ENCODE measurements at places on chromosomes 16 and 17.
A peak's percentile ranks its signal among the peaks of the same experiment; 100 is the strongest.

GRCh38 chr16:10168258-10168657, 14.0 kb downstream of the GRIN2A start:
- no peak overlapping the region for H3K4me3 ChIP-seq
- H3K4me1 ChIP-seq, result no peaks in the 10 kb centered on the region
- H3K27ac ChIP-seq, result no peak overlapping the region
- peaks cover 37% of the 10 kb centered on the region for H3K27me3 ChIP-seq

DNA sequence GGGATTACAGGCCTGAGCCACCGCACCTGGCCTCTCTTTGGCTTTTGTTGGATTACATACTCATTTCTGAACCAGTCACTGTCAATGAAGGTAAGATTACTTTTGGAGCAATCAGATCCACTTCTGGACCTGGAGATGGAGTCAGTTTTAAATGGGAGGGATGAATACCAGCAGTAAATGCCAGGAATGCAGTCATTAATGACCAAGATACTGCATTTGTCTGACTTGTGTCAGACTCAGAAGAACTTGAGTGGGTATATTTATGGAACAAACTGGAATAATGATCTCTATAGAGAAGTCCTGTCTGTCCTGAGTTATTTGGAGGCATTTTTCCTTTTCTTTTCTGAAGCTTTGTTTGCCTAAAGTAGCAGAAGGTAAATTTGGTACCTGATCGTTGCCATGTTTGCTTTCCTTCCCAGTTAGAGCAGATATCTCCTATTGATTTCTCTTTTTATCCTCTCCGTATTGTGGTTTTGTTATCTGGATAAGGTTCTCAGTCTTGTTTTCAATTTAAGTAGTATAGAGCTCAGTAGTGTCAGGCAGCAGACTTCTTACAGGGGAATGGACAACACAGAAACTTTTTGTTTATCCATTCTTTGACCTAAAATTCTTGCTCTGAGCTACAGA, 10.7 kb downstream of the NLK start:
- no peak overlapping the region for H3K4me3 ChIP-seq
- H3K27ac ChIP-seq, result no peak overlapping the region
- H3K36me3 ChIP-seq, result no peaks in the 10 kb centered on the region
- no peaks in the 10 kb centered on the region for H3K27me3 ChIP-seq
- no peak for DNase-seq

DNA sequence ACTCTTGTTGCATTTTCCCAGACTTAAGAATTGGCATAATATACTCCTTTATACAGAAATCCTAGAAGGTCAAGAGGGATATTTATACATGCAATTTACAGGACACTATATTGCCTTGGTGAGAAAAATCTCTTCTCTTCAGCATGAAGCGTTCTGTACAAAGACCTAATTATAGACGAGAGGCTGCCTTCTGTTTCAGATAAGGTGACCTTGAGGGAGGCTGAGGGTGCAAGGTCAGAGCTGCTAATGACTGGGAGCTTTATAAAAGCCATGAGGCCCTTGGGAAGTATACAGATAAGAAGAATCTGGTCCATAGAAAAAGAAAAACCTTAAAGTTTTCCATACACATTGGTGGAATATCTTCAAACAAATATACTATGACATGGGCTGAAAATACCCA, 156.3 kb upstream of the SOX9 start:
- H3K36me3 ChIP-seq, result peaks cover 2% of the 10 kb centered on the region
- peaks cover 22% of the 10 kb centered on the region for H3K4me1 ChIP-seq
- DNase-seq, result no peak
- H3K4me3 ChIP-seq, result no peak overlapping the region

DNA sequence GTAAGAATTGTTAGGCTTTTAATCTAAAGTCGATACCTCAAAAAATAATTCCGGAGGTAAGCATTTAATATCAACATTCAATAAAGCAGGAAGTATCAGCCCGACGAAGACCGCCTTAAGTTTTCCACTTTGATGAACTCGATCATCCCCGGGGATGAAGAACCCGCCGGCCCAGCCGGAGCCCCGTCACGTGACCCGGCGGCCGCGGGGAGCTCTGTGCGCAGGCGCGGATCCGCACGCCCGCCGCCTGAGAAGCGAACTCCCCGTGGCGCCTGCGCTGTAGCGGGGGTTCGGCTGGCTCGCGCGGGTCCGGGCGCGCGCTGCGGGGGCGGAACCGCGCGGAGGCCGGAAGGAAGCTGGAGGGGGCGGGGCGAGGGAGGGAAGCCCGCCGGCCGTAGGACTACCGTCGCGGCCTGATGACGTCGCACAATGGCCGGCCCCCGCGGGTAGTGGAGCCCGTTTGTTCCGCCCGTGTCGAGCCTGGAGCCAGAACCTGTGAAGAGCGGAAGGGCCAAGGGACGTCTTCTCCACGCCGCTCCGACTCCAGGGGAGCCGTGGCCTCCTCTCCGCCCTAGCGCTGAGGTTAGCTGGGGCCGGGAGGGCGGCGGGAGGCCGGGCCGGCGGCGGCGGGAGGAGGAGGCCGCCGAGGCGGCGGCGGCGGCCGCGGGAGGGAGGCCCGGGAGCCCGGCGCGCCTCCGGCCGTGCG, at the start of gene ZC3H18:
Gene ZC3H18, plus strand, starts transcription at position 419 of the 706 bp plus-strand sequence. CDS start 6,721 bp downstream, outside the sequence.
- peak within 1 kb of the TSS; percentile 94 for H3K4me3 ChIP-seq
- H3K36me3 ChIP-seq, result peaks cover 3% of the 10 kb centered on the region
- H3K27ac ChIP-seq, result peak within 1 kb of the TSS; percentile 88
- H3K4me1 ChIP-seq, result peaks cover 33% of the 10 kb centered on the region
- peak; percentile 95 for DNase-seq

DNA sequence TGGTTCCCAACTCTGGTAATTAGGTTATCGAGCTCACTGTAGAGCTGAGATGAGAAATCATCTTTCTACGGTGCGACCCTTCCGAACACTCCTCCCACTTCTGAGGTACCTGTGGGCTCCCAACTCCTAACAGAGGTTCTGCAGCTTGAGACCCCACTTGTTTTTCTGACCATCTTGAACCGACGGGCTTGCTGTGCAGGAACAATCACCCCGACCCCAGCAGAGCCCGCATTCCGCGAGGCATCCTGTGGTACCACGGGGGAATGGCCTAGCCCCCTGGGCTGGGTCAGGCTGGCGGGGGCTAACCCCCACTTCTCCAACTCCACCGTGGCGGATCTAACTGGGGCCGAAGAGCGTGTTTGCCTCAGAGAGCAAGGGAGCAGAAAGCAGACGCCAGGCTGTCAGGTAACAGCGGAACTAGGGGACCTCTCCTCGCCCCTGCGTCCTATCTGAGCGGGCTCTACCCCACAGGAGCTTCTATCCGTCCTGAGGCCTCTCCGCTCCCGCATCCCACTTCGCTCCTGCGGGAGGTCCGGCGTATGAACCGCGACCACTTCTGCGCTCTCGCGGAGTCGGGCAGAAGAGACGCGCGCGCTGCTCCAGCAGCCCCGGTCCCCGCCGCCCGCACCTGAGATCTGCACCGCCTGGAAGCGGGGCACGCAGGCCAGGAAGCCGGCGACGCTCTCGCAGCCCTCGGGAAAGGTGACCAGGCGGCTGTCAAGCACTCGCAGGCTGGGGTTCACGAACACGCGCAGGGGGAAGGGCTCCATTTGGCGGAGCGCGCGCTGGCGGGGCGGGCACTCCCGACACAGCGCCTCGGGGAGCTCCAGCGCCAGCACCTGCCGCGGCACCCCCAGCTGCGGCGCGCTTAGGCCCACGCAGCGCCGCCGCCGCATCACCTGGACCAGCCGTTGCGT, 761 bp downstream of the PDF start:
- H3K4me3 ChIP-seq, result peak overlapping the region; percentile 88
- no peak overlapping the region for H3K27ac ChIP-seq
- no peaks in the 10 kb centered on the region for H3K27me3 ChIP-seq

DNA sequence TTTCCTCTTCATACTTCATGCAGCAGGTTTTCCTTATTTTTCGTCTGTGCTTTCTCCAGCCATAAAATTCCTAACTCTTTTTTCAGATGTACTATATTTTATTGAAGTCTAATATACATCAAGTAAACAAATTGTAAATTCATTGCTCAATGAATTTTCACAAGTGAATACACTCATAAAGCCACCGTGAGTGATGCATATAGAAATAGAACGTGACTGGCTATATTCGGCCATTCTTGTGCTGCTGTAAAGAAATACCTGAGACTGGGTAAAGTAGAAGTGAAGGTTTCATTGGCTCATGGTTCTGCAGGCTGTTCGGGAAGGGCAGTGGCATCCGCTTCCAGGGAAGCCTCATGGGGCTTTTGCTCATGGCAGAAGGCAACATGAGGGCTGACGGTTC, 868.4 kb upstream of the EEF2KMT start:
- H3K4me1 ChIP-seq, result no peaks in the 10 kb centered on the region
- DNase-seq, result no peak
- no peaks in the 10 kb centered on the region for H3K36me3 ChIP-seq
- H3K27ac ChIP-seq, result no peak overlapping the region
- H3K27me3 ChIP-seq, result peaks cover 30% of the 10 kb centered on the region
- no peak overlapping the region for H3K4me3 ChIP-seq

GRCh38 chr16:74691093-74691855, 9.4 kb downstream of the MLKL start:
- no peak overlapping the region for H3K27ac ChIP-seq
- peaks cover 21% of the 10 kb centered on the region for H3K27me3 ChIP-seq
- H3K4me3 ChIP-seq, result no peak overlapping the region

DNA sequence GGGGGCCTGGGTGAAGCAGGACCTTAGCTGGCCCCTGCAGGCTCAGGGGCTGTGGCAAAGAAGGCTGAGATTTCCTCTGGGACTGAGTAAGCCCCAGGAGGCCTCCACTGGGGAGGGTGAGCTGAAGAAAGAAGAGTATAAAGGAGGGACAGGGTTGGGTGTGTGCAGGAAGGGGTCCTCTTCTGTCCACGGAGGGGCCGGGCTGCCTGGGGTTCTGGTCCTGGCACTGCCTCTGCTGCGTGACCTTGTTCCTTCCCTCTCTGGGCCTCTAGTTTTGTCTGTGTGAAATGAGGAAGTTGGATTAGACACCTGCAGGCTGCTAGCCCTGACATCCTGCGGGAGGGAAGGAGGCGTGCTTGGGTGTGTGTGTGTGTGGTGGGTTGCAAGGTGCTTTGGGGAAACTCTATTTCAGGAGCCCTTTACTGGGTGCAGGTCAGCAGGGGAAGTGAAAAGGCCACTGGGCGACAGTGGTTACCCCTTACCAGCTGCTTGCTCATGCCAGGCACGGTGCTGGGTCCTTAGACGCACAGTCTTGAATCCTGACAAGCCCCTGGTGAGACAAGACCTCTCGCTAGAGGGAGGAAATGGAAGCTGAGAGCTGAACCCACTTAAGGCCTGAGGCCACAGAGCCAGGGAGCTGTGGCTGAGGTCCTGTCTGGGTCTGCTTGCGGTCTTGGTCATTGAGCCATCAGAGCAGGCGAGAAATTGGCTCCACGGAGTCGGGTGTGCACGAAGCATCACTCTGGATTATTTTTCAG, 60.7 kb downstream of the OR1D5 start:
- no peak overlapping the region for H3K4me3 ChIP-seq
- H3K27ac ChIP-seq, result peak overlapping the region; percentile 57
- H3K27me3 ChIP-seq, result no peaks in the 10 kb centered on the region

DNA sequence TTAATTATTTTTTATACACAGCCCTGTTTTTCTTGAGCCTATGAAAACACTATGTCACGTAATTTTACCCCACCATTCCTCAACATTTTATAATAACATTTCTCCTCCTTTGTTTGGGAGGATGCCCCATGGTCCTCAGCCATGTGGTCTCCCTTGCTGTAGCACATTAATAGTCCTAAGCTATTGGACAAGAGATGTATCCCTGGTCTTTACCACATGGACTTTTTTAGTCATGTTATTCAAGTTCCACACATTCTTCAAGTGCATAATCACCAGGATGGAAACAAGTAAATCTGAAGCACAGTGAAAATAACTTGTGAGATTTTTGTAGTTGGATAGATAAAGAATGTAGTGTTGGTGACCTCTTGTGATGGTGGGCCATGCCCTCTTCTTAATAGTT, 2.0 kb upstream of the KRTAP2-3 start:
- H3K4me1 ChIP-seq, result peaks cover 8% of the 10 kb centered on the region
- H3K36me3 ChIP-seq, result no peaks in the 10 kb centered on the region
- no peak for DNase-seq
- H3K4me3 ChIP-seq, result no peak overlapping the region
- peak overlapping the region; percentile 43 for H3K27ac ChIP-seq
- H3K27me3 ChIP-seq, result no peaks in the 10 kb centered on the region

- no peak overlapping the region for H3K4me3 ChIP-seq
- no peak for DNase-seq
- H3K4me1 ChIP-seq, result peaks cover 29% of the 10 kb centered on the region
- H3K36me3 ChIP-seq, result peaks cover 3% of the 10 kb centered on the region
- no peaks in the 10 kb centered on the region for H3K27me3 ChIP-seq
Observed at GRCh38 chr17:76193591-76193990, 46.7 kb downstream of the RNF157 start.

GRCh38 chr17:55450232-55450825, 28.7 kb upstream of the MMD start:
- no peak overlapping the region for H3K4me3 ChIP-seq
- H3K4me1 ChIP-seq, result peaks cover 12% of the 10 kb centered on the region
- no peaks in the 10 kb centered on the region for H3K27me3 ChIP-seq
- H3K27ac ChIP-seq, result peak overlapping the region; percentile 24

DNA sequence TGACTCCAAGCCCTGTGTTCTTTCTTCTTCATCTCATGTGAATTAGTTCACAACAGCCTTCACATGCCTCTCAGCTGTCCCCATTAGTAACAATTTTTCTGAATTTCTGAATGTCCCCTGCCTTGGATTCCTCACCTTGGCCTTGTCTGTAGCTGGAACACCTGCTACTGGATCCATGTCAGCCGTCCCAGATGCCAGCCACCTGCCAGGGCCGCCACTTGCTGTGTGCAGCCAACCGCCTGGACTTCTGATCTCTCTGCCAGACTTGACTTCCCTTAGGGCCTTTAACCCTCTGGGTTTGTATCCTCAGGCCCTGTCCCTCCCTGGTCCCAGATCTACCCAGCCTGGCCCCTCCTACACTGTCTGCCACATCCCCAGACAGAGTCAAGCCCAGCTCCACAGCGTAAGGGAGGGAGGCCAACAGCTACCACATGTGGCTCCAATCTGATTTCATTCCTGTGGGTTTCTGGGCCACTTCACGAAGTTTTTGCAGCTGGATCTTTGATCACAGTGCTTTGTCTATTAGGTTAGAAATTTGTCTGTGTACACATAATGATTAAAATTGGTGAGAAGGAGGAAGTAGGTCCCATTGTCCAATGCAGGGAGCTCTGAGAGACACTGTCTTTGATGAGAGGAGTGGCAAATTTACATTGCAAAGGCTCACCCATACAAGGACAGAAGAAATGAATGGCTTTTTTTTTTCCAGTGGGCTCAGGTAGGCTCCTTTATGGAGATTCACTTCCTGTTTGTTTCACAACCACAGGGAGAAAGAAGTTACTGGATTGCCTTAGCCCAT, 15.3 kb downstream of the MPP2 start:
- H3K4me3 ChIP-seq, result no peak overlapping the region
- DNase-seq, result no peak
- peaks cover 2% of the 10 kb centered on the region for H3K36me3 ChIP-seq
- H3K27ac ChIP-seq, result peak overlapping the region; percentile 88

- no peaks in the 10 kb centered on the region for H3K36me3 ChIP-seq
- H3K27ac ChIP-seq, result no peak overlapping the region
- no peak overlapping the region for H3K4me3 ChIP-seq
- no peaks in the 10 kb centered on the region for H3K4me1 ChIP-seq
- no peak for DNase-seq
- H3K27me3 ChIP-seq, result peaks cover 42% of the 10 kb centered on the region
Observed at GRCh38 chr16:5415123-5415522, 317.5 kb upstream of the EEF2KMT start.

Data from neural crest cell (in vitro differentiated cells).